ENCODE measurements at places on chromosomes 7 and 10. TPM values are rescaled to one million over a fixed set of nuclear protein-coding genes. Genes with fewer than 3 reads are reported as not detected.

The POM121 gene
- 41.5 TPM for total RNA-seq

The GRID1 gene
- total RNA-seq = not detected

The ACHE gene
- 0.15 TPM for total RNA-seq

The SUGCT gene
- 9.6 TPM for total RNA-seq

The SAMD9L gene
- total RNA-seq = 6.2 TPM

The ATG9B gene
- 0.18 TPM for total RNA-seq

The ASZ1 gene
- total RNA-seq = not detected

The CCDC6 gene
- total RNA-seq = 32.1 TPM

The EMX2 gene
- not detected for total RNA-seq

The HABP2 gene
- total RNA-seq = not detected

The SPDYE6 gene
- not detected for total RNA-seq

The RNF148 gene
- total RNA-seq = not detected

The ANXA8L1 gene
- total RNA-seq = 0.30 TPM

The METTL27 gene
- 4.5 TPM for total RNA-seq

The LRRC4 gene
- 1.1 TPM for total RNA-seq

The POLD2 gene
- 157 TPM for total RNA-seq

The MKX gene
- total RNA-seq = 99.7 TPM

The GARIN1A gene
- total RNA-seq = 1.1 TPM

The CYP2C9 gene
- not detected for total RNA-seq

The MMD2 gene
- total RNA-seq = not detected

The FAM131B gene
- total RNA-seq = 1.3 TPM

The AGBL3 gene
- 0.69 TPM for total RNA-seq

The IRF5 gene
- total RNA-seq = not detected

The GLCCI1 gene
- 12.2 TPM for total RNA-seq

The ELFN1 gene
- total RNA-seq = 1.6 TPM

The CHCHD1 gene
- total RNA-seq = 27.6 TPM

The SORCS1 gene
- 0.10 TPM for total RNA-seq

The NXPH1 gene
- total RNA-seq = not detected

The NPFFR1 gene
- not detected for total RNA-seq

All from HFFc6 (cell line).